Body of pancreas (tissue), 4 donors: ENCODE measurements at places on chromosomes 11 and 22. TPM values are rescaled to one million over a fixed set of nuclear protein-coding genes. Genes with fewer than 3 reads are reported as not detected.

The ACTN3 gene
- not detected for total RNA-seq

The MUC6 gene
- 194 TPM for total RNA-seq

- no peak overlapping the region for H3K27ac ChIP-seq
- no peaks in the 10 kb centered on the region for H3K27me3 ChIP-seq
- no peak overlapping the region for H3K4me3 ChIP-seq
These were observed 26.3 kb downstream of the APLNR start for GRCh38 chr11:57210781-57211180.

DNA sequence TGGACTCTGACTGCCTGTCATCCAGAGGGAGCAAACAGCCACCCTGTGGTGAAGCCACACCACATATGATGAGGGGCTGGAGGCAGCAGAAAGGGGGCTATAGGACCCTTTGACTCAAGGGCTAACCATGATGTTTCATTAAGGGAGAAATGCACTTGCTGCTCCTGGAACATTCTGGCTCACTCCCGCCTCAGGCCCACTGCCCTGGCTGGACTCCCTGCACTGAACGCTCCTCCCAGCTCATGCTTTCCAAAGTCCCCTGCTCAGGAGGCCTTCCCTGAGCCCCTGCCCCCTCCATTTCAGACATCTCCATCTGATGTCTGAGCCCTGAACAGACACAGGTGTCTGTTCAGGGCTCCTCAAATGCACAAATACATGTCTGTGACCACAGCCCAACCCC, 69.1 kb downstream of the CDKN1C start:
- no peaks in the 10 kb centered on the region for H3K27me3 ChIP-seq
- no peaks in the 10 kb centered on the region for H3K4me1 ChIP-seq
- H3K27ac ChIP-seq = no peak overlapping the region
- H3K36me3 ChIP-seq = no peaks in the 10 kb centered on the region
- DNase-seq = no peak

DNA sequence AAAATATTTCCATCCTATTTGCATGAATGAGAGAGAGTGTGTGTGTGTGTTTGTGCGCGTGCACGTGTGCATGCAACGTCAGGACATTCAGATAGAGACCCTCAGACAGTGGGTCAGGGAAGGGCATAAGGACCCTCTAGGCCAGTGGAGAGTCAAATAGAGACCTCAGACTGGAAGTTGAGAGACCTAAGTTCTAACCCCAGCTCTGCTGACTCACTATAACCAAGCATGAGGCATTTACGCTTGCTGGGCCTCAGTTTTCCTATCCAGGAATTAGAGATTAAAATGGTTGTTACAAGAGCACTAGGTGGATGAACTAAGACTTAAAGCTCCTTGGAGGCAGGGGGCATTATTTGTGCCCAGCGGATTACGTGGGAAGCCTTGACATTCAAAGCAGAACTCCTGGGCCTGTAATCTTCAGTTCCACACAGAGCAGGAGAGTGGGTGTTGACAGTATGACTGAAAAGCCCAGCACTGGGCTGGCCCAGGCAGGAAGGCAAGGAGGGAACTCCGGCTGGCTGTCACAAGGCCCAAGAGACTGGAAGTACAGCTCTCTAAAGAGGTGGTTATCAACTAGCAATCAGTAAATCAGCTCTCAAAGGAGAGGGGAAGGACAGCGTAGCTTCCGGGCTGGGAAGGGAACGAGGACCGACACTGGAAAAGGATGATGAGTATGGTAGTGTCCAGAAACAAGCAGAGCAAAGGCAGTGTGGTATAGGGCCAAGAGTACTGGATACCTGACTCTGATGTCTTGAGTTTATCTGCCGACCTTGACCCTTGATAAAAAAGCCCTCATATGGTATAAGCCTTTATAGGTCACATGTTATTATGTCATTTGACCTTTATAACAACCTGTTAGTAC, 9.2 kb downstream of the RHOG start:
- H3K27ac ChIP-seq = peak overlapping the region; percentile 2
- no peaks in the 10 kb centered on the region for H3K36me3 ChIP-seq
- peaks cover 15% of the 10 kb centered on the region for H3K4me1 ChIP-seq
- no peak overlapping the region for H3K4me3 ChIP-seq
- DNase-seq = no peak

DNA sequence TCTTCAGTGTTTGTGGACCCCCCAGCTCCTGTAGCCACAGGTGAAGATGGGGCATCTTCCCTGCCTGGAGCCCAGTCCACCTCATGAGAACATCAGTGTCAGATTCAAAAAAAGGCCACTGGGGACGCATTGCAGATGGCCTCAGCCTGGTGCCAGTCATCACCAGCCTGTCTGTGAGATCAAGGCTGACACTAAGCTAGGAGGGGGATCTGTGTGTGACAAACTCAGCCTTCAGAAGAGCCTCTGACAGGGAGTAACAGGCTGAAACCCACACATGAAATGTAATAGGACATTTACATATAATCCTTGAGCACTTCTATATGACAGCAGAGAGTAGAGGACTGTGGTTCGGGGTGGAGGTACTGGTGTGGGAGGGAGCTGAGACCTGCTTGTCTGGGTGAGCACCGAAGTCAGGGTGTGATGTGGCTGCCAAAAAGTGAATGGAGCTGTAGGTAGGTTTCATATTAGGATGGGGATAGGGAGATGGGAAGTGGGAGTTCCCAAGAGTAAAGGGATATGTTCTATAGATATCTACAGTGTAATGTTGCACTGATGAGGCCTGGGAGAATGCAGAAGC, 20.5 kb upstream of the CCDC134 start:
- H3K27me3 ChIP-seq = no peaks in the 10 kb centered on the region
- no peak overlapping the region for H3K27ac ChIP-seq
- no peaks in the 10 kb centered on the region for H3K4me1 ChIP-seq
- H3K36me3 ChIP-seq = no peaks in the 10 kb centered on the region
